NCI-H345 (cell line): ENCODE measurements at places on chromosomes 2 and 18.

DNA sequence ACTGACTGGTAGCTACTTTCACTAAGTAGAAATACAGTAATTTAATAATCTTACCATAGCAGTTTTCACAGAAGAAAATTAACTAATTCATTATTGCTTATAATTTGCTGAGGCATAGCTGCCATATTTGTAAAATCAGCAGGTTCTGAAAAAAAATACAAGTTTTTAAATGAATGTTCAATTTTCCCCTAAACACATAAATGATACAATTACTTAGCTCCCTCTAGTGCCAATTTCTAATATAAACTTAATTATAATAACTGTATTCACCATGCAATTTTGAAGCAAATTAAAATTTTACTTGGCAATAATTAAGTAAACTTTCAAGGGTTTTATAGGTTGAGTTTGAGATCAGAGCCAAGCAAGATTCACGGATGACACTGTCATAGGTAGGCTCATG is 1321.6 kb upstream of the ACVR2A start:
- peak; percentile 1 for DNase-seq

- no peak for DNase-seq
Observed at GRCh38 chr2:211458974-211459373, 902.6 kb downstream of the CPS1 start.

DNA sequence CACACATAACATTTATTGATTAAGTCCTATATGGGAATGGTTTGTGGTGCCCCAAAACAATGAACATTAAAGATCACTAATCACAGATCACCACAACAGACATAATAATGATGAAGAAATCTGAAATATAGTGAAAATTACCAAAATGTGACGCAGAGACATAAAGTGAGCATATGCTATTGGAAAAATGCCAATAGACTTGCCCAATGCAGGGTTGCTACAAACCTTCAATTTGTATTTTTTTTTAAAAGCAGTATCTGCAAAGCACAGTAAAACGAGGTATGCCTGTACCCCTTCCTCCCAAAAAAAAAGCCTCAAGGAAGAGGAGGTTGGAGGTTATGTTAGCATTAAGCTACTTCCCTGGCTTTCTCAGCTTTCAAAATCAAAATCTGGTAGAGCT is 131.1 kb downstream of the RBMS1 start:
- DNase-seq, result no peak

DNA sequence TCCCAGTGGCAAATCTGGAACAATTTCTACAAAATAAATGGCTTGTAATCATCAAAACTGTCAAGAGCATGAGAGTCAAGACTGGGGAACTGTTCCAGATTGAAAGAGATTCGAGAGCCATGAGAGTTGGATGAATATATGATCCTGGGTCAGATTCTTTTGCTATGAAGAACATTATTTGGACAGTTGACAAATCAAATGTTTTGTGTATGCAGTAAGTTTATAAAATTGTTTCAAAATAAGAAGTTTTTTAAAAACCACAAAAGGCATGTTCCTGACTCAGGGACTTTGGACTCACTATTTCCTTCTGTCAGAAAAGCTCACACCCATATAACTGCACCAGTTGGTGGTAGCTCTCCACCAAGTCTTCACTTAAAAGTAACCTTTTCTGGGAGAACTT is 38.5 kb downstream of the ROCK2 start:
- no peak for DNase-seq

GRCh38 chr2:74747411-74748080 is 86.4 kb upstream of the HK2 start:
- DNase-seq, result no peak

- DNase-seq, result no peak
Observed at GRCh38 chr2:78780256-78780655, 245.2 kb upstream of the REG3G start.

- DNase-seq, result no peak
Observed at GRCh38 chr2:88855620-88856408, 164.3 kb downstream of the RPIA start.

DNA sequence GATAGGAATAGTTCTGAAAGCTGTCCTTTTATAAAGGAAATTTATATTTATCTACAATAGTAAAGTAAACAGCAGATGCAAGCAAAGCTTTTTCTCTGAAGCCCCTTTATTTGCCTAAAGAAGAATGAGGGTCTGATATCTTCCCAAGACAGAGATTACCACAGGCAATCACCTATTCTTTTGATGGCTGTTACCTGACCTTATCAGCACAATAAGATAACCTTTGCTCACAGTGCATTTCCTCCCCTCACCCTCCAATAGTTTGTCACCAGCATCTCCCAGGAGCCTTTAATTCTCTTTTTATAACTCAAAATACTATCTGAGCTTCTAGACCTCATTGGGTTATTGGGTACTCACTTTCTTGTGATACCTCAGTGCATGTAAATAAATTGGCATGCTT is 6.5 kb upstream of the CFAP221 start:
- DNase-seq, result no peak

DNA sequence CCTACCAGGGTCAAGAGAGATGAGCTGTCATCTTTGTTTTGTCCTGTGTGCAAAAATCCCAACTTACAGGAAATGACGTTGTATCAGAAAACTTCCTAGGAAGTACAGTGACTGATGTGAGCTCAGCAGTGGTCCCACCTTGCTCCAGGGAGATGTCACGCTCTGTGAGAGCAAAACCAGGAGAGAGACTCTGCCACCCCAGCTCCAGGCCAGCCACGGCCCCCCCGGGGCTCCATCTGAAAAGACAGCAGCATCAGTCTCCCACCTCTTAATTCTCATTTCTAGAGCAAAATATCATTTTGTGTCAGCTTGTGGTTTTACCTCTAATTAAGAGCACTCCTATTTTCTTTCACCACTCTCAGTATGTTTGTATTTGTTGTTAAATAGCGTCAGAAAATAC is 57.5 kb downstream of the MYL12B start:
- DNase-seq, result no peak

DNA sequence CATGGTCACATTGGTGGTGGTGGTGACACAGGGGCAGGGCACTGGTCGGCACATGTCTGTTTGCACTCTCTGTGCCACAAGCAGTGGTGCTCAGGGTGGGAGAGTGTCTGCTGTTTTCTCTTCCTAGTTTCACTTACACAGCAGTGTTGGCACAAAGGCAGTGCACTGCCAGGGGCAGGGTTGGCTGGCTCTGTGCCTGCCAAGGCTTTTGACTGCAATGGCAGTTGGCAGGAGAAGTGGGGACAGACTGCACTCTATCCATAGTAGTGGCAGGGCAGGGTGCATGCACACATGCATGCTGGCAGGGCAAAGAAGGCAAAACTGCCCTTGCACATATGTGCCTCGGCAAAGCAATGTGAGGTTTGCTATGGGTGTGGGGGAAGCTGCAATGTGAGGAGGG is 635.9 kb downstream of the SUCLG1 start:
- DNase-seq, result no peak

GRCh38 chr2:43837831-43838559 is 644 bp downstream of the ABCG5 start:
- DNase-seq, result no peak

DNA sequence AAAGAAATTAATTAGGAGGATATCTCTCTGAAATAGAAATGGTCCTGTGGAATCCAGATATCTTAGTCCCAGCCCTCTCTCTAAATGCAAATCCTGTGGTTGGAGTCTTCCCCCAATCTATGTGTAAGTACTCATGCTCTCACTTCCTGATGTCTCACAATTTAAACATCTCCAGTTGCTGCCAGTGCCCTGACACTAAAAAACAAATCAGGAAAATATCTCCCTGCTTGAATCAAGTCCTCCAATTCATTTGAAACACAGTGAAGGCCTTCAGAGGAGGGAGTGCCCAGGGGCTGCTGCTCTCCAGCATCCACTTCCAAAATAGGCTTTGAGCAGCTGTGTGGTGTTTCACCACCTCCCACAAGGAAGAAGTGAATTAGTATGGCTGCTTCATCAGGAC is 413.8 kb downstream of the RAD51AP2 start:
- DNase-seq, result no peak

GRCh38 chr2:234191819-234192407 is 141.4 kb downstream of the SPP2 start:
- peak; percentile 94 for DNase-seq

- no peak for DNase-seq
Observed at GRCh38 chr2:191412353-191412752, 167.1 kb downstream of the MYO1B start.

DNA sequence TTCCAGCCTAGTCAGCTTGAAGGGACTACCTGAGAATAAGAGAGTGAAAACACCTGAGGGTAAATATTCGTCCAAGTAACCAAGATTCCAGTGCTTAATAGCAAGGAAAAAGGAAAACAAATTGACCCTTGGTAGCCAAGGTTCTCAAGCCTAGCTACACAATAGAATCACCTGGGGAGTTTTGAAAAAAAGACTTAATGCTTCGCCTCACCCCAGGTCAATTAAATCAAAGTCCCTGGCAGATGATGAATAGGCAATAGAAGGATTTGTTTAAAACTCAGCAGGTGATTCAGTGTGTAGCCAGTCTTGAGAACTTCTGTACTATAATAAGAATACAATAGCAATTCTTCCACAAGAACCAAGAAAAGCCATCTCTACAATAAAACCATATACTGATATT is 500.2 kb downstream of the XIRP2 start:
- no peak for DNase-seq

DNA sequence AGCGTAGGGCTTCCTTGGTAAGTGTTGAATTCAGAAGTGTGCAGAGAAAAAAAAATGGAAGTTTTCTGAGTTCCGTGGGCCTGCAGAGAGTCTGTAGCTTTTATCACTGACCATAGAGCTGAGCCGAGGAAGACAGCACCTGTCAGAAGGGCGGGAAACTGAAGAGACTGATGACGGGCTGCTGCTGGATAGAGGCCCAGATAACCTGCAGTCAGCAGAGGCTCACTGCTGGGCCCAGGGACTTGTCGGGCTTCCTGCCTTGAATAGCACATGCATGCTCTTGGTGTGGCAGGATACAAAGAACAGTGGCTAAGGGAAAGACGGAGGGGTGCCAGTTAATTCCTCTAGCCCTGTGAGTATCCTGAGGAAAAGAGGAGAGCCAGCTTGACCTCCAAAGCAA is 166.4 kb downstream of the MGAT5 start:
- DNase-seq, result peak; percentile 70

GRCh38 chr2:70626254-70626990 is 72.8 kb upstream of the TGFA start:
- no peak for DNase-seq

DNA sequence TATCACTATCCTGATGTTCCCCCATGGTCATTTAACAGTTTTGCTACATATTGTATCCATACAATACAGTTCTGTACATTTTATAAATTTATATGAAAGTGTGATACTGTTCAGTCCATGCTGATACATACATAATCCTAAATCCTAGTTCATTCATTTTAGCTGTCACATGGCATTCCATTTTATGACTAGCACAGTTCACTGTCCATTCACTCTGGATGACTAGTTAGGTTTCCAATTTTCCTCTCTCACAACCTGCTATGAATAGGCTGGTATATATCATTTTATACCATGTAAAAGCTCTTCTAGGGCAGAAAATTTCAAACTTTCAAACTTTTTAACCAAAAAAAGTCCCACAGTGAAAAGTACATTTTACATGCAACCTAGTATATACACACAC is 15.2 kb downstream of the SMAD2 start:
- DNase-seq, result no peak

GRCh38 chr2:73851274-73851673 is 22.5 kb downstream of the STAMBP start:
- DNase-seq, result no peak

DNA sequence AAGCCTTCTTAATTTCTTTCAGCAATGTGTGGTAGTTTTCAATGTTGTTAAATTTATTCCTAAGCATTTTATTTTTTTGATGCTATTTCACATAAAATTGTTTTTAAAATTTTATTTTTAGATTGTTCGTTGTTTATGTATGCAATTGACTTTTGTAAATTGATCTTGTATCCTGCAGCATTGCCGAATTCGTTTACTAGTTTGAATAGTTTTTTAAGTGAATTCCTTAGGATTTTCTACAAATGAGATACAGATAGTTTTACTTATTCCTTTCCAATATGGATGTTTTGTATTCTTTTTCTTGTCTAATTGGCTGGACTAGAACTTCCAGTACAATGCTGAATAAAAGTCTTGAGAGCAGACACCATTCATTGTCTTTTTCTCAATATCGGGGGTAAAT is 55.6 kb downstream of the QPCT start:
- DNase-seq, result no peak

DNA sequence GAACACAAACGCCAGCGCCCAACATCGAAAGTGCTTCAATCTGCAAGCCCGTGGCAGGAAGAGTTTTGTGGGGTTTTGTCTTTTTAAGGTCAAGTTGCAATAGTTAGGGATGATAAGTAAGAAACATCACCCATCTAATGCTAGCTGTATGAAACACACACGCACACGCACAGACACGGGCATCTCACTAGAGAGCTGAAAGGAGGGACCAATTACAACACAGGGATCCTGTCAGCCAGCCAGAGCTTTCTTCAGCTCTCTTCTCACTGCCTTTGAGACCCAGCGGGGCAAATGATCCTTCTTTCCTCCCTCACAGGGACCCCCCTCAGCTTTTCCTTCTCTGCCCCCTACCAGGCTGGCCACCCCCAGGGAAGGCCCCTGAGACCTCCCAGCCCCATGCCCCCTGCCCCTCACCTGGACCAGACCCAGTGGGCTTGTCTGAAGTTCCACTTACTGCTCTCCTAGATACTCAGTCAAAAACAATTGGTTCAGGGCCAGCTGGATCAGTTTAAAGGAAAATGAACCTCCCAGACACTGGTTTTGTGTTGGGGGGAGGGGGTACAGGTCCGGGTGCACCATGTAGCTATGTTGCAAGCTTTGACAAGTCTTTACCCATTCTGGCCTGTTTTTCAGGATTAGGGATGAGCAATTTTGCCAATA is 17.9 kb downstream of the CYP26B1 start:
- no peak for DNase-seq

DNA sequence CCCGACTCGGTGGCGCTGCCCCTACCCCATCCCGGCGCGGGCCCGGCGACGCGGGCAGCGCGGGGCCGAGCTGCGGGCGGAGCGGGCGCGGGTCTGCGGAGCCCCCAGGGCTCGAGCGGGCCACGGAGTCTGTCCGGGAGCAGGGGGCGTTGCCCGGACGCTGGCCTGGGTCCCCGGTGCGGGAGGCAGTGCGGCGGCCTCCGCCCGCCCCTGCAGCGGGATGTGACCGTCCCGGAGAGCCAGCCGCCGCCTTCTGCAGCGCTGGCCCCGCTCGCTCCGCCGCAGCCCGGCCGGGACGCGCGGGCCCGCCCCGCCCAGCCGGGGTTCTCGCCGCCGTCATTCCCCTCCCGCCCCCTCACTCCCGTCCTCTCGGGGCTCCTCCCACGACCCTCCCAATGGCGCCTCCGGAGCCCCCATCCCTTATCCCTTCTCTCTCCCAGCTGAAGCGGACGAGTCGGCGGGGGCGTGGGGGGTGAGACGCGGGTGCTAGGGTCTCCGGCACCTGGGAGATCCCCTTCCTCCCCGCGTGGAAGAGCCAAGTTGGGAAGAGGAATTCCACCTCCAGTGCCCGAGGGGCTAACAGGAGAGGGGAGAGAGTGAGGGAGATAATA is at the start of gene FNDC4:
FNDC4 (minus strand) TSS at position 257 of the 611 bp plus-strand sequence. CDS start 521 bp downstream, outside the sequence.
- peak; percentile 45 for DNase-seq

DNA sequence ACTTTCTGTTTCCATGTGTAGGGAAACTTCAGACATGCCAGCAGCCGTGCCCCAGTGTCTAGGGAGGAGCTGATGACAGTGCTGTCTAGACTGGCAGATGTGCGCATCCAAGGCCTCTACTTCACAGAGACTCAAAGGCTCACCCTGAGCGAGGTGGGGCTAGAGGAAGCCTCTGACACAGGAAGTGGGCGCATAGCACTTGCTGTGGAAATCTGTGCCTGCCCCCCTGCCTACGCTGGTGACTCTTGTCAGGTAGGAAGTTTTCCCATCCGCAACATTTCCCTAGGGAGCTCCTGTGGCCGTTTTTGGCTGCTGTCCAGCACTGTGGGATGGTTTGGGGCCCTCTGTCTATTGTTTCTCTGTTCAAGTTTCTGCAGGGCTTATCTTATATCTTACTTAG is 143.1 kb upstream of the TTC39C start:
- peak; percentile 80 for DNase-seq
